ENCODE measurements at places on chromosomes 5 and 9.

GRCh38 chr5:168434746-168435321 is 51.4 kb upstream of the RARS1 start:
- DNase-seq = no peak

DNA sequence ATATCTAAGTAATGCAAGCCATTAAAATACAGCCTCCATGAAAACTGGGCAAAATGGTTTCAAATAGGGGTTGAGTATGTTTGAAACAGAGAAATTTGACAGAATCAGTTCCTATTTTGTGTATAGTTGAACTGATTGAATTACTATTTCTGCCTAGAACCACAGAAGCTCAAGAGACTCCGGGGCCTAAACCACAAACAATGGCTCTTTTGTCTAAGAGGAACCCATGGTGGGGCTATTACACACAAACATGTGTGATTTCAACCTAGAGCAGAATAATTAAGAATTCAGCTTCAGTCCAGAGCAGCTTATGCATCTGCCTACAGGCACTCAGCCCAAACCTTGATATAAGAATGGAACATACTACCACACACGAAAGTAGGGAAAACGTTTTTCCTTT is 171.2 kb upstream of the MPDZ start:
- no peak for DNase-seq

DNA sequence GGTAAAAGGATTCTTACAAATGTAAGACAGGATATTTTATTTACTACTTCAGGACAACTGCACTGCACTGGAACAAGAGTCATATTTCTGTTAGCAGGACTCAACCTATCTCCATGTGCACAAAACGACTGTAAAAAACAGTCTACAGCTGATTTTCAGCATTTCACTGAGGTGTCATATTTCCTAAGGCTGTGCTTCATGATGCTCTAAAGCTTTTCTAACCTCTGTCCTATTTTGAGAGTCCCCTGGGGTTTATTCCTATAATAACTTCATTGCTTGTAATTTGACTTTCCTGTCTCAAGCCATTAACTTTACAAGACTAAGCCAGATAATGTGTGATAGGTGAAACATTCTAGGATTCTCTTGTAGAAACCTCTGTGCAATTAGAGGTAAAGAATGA is 472.3 kb downstream of the HINT1 start:
- no peak for DNase-seq

GRCh38 chr9:127555840-127556820 is 55.9 kb upstream of the STXBP1 start:
- DNase-seq = peak; percentile 89

- no peak for DNase-seq
Measured at GRCh38 chr9:27429436-27429835, 94.7 kb upstream of the IFNK start.

DNA sequence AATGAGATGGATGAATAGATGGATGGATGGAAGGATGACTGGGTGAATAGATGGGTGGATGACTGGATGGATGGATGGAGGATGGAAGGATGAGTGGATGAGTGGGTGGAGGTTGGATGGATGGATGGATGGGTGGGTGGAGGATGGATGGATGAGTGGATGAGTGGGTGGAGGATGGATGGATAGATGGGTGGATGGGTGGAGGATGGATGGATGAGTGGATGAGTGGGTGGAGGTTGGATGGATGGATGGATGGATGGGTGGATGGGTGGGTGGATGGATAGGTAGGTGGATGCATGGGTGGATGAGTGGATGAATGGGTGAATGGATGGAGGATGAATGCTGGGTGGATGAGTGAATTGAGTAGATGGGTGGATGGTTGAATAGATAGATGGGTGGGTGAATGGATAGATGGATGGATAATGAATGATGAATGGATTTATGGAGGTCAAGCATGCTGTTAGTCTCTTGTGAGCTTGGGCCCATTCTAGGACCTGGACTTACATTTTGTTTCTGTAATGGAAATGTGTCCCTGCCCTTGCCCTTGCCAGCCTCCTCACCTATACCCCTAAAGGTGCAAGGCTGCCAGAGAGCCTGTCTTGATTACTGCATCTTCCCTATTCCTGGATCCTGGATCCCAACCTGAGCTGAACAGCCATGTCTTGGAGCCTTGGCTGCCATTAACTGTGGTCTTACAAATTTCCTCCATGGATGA is 159.7 kb upstream of the NFIL3 start:
- no peak for DNase-seq

DNA sequence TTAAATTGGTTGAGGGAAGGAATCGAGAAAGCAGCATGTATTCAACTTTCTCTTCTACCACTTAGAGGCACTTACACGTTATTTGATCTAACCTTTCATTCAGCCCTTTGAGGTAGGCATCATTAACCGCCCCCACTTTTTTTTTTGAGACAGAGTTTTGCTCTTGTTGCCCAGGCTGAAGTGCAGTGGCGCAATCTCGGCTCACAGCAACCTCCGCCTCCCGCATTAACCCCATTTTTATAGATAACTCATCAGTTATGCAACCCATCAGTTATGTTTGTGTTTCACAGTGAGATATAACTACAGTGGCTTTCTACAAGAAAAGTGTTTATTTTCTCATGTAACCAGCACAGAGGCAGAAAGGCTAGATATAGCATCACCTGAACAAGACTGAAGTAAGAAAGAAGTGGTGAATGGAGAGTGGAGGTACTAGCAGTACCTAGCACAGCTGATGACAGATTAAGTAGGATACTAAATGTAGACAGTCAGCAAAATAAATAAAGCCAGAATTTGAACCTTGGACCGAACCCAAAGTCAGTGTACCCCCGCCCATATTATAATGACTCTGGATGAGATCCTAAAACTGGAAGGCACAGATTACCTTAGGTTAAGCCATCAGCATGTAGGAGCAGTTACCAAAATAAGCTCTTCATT is 91.2 kb downstream of the PJA2 start:
- DNase-seq = no peak

DNA sequence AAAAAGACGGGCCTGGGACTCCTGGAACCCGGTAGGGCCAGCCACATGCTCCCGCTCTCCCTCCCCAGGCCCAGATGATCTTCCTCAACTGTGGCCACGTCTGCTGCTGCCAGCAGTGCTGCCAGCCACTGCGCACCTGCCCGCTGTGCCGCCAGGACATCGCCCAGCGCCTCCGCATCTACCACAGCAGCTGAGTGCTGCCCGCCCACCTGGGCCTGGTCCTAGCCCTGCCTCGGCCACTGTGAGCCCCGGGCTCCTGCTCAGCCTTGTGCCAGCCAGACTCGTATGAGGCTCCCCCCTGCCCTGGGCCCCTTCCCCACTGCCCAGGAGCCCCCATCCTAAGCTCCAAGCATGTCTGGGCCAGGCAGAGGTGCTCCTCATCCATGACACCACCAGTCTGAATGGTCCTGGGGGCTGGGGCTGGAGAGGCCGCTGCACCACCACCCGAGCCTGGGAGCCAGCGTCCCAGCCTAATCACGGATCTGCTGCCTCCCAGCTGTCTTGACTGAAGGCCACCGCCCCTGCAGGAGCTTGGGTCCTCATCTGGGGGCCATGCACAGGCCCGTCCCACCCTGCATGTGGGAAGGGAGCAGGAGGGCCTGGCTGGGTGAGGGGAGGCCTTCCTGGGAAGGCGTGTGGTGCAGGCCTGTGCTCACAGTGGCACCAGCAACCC is 51.5 kb downstream of the LRSAM1 start:
- DNase-seq = no peak
